ENCODE measurements at places on chromosomes 4 and X.

GRCh38 chr4:166065324-166065723 lies 192.3 kb downstream of the TLL1 start:
- no peak for DNase-seq

- no peak for DNase-seq
These were observed 29.9 kb upstream of the PGRMC1 start for GRCh38 chrX:119206203-119206602.

DNA sequence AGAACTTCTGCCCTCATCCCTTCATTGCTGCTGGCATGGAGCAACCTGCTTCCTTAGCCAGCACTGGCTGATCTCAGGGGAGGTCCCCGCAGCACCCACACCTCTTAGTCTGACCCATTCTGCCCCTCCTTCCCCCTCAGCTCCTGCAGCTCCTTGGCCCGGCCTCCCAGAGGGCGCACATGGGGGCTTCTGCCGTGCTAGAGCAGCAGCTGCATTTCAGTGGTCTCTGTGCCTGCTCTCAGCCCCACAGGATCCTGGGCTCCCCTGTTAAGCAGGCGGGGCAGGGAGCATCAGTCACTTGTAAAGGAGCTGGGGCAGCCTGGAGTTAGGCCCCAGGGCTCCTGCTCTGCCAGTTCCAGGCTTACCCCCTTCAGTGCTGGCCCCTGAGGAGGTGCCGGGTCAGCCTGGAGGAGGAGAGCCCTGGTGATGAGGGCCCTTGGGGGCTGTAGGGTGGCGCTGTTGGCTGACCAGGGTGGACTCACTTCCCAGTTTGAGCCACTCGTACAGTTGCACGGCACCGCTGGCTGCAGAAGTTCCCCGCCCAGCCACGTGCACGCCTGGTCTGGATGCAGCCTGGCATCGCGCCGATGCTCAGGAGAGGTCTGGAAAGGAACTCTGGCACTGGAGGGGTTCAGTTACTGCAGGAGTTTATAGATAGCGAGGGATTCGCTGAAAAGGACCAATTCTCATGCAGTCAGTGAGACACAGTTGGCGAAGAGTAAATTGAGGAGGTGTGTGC lies 85.1 kb upstream of the PSAPL1 start:
- DNase-seq = no peak

- no peak for DNase-seq
These were observed 890 bp upstream of the NAP1L5 start for GRCh38 chr4:88698519-88698918.

GRCh38 chr4:101981756-101982155 lies 191.2 kb downstream of the BANK1 start:
- DNase-seq = no peak

GRCh38 chr4:25523405-25523804 lies 132.2 kb upstream of the SLC34A2 start:
- DNase-seq = no peak

DNA sequence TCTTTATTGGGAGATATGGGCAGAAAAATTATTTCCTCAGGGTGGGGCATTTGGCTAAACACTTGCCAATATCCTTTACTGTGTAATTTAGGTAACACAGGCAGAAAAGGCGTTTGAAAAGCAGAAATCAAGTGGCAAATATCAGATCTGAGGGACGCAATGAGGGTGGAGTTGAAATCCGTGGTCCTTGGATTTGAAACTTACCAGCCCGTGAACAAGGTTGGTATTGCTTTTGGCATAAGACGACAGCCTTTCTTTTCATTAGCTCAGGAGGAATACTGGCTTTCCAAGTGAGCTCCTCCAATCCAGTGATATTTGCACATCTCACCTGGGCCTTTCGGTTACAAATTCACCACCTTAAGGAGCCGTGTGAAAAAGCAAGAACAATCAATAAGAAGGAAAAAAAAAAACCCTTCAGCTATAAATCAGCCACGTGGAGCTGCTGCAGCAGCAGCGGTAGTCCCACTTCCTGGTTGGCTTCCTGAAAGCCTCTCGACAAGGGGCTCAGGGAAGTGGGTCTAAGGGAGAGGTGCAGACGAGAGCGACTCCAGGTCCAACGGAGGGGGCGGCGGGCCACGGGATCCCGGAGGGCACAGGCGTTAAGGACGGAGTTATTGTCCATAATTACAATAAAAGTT lies 734 bp upstream of the GALNT7 start:
- no peak for DNase-seq

- no peak for DNase-seq
These were observed 221.9 kb upstream of the CXXC4 start for GRCh38 chr4:104716584-104716983.

DNA sequence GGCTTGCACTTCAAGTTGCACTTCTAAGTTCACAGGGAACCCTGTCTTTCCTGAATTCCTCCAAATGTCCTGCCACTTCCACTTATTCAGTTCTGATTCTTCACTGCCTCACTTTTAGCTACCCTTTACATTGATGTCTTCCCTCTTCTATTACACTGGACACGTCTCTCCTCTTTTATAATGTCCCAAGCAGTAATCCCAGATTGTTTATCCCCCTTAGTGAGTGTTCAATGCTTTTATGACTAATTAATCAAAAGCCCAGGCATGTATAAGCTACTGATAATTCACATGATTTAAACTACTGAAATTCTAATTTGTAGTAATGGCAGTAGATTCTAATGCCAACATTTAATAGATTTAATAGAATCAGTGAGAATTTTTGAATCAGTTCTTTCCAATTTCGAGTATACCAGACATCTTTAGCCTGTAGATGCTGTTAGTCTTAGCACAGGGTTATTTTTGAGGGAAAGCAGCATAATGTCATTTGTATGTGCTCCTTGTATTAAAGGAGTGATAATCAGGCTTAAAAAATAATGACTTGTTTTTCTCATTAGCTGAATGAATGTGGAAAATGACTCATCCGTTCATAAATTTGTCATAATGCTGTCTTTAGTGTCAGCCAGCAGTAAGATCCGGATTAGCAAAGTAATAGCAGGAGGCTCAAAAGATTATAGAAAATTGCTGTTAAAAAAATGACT lies 703.1 kb downstream of the CENPC start:
- no peak for DNase-seq

DNA sequence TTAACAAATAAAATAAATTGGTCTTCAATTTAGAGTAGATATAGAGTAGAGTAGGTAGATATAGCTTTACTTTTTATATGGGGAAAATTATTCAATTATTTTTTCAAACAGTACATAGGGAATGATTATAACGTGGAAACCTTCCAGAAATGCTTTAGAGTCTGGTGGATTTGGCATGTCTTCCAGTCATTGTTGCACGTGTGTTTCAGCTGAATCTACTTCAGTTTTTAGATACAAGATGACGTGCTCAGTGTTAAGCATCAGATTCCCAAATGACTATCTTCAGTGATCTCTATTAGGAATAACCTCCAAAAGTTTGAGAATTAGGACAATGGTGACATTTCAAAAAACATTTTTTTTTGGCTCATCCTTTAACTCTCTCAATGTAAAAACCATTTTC lies 616.9 kb downstream of the ANKRD50 start:
- DNase-seq = no peak
